Left renal pelvis (tissue), 4 donors: ENCODE measurements at places on chromosomes 3 and 15. TPM values are rescaled to one million over a fixed set of nuclear protein-coding genes. Genes with fewer than 3 reads are reported as not detected.

IL17RB gene
- polyA plus RNA-seq: 14.5 TPM

CCDC13 gene
- 2.6 TPM for polyA plus RNA-seq

C3orf20 gene
- 0.20 TPM for polyA plus RNA-seq

PDE12 gene
- 9.1 TPM for polyA plus RNA-seq

GRCh38 chr15:58260205-58260724, 122.1 kb downstream of the AQP9 start:
- no peak for DNase-seq

GRCh38 chr3:156332304-156332703, 211.9 kb downstream of the KCNAB1 start:
- no peak for DNase-seq

GRCh38 chr15:83207009-83207659, 489 bp downstream of the HDGFL3 start:
- DNase-seq: peak; percentile 28

- DNase-seq: no peak
Measured at GRCh38 chr15:29014493-29014892, 128.7 kb downstream of the APBA2 start.

- DNase-seq: no peak
Measured at GRCh38 chr15:68637767-68638404, 59.1 kb downstream of the CORO2B start.

DNA sequence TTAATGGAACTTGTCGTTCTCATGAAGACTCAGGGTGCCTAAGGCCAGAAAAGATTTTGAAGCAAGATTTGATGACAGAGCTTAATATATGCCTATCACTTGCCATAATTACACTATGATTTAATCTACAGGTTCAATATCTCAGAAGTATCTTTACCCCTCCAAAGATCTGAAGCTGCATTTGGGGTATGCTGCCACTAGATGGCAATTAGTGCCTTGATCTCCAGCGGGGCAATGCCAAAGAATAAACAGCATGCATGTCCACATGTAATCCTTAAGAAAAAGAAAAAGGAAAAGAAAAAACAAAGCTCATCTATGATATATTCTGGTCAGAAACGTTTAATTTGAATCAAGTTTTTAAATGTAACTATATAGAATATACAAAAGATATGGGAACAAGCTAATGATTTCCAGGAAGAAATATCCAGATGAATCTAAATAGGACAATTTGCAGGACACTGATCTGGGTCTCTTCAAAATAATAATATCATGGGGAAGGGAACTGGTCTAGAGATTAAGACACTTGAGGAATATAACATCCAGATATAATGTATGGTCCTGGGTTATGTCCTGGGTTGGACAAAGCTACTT, 55.0 kb upstream of the SOX14 start:
- no peak for DNase-seq

GRCh38 chr3:164459521-164460151, 618.7 kb downstream of the SI start:
- DNase-seq: no peak
